ENCODE measurements at places on chromosomes 4 and X.
A peak's percentile ranks its signal among the peaks of the same experiment; 100 is the strongest.

DNA sequence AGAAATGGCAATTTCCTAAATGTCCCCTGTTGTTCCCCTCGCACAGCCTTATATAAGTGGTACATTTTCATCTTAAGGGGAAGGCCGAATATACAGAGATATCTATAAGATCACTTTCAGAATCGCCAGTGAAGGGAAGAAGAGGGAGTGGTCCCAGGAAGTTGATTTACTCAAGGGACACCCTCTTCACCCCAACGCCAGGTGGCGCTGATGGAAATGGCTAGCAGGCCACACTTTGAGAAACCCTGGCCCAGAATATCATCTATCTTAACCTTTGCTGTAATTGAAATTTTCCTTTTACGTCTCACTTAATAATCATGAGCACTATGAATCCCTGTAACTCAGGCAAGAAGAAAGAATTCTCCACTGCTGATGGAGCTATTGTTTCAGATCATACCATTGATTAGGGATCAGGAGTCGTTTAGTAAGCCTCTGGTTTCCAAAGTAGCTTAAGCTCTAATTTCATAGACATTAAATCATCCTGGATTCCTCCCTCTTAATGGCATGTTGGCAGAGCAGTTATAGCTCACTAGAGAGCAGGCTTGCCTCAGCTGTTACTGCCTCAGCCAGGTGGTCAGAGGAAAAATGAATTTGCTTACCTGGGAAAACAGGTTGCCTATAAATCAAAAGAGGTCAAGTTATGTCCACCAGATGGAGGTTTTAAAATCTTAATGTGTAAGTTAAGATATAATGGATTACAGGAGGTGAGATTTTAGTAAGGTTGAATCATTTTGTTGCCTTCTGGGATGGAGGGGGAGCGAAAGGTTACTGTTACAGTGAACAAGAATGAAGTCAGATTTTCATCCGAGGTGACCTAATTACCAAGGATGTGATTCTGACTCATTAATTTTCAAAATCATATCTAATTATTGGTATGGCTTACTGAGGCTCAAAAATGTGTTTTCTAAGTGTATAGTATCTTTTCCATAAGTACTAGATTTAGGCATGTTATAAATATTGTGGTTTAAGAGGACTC, 941.2 kb upstream of the TENM3 start:
- peak; percentile 67 for DNase-seq

GRCh38 chr4:19880206-19880605, 371.5 kb upstream of the SLIT2 start:
- DNase-seq = peak; percentile 87

DNA sequence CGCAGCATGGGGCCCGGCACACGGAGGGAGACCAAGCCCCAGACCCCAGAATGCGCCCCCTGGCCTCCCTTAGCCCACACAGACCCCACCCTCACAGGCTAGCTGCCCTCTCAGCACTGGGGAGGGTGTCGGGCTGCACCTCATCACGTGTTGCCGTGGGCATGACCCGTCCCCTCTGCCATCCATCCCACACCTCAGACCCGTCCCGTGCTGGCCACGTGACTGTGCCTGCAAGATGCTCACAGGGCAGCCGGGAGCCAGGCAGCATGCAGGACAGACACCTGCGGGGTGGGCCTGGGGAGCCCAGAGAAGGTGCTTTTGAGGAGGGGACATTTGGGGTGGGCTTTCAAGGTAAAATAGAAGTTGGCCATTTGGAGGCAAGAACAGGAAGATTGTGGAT, 4.8 kb downstream of the MSANTD1 start:
- DNase-seq = no peak

GRCh38 chrX:94401426-94401825, 727.4 kb downstream of the FAM133A start:
- DNase-seq = no peak

- DNase-seq = no peak
Measured at GRCh38 chr4:141416219-141416618, 195.5 kb downstream of the ZNF330 start.

DNA sequence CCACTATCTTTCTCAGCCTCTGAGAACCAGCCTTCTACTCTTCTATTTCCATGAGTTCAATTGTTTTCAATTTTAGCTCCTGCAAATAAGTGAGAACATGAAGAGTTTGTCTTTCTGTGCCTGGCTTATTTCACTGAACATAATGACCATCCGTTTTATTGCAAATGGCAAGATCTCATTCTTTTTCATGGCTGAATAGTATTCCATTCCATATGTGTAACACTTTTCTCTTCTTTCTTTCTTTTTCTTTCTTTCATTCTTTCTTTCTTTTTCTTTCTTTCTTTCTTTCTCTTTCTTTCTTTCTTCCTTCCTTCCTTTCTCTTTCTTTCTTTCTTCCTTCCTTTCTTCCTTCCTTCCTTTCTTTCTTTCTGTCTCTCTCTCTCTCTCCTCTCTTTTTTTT, 228.7 kb downstream of the SHOX start:
- no peak for DNase-seq

DNA sequence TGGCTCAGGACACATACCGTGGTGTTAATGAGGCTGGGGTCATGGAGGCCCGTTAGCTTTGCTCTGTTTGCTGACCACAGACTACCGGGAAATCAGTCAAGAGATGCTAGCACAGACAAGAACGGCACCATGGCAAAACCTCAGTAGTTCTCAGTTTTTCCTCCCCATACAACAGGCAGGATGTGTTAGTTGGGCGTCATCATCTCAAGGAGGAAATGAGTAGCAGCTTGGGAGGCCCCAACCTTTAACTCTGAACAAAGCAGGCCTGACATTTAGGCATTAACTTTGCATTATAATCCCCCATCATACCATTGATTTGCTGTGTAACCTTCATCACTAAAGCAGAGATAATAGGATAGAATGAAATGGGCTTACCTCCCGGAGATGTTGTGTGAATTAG, 714.2 kb downstream of the RPA4 start:
- no peak for DNase-seq

- DNase-seq = no peak
Measured at GRCh38 chrX:87664381-87664780, 146.8 kb downstream of the KLHL4 start.

DNA sequence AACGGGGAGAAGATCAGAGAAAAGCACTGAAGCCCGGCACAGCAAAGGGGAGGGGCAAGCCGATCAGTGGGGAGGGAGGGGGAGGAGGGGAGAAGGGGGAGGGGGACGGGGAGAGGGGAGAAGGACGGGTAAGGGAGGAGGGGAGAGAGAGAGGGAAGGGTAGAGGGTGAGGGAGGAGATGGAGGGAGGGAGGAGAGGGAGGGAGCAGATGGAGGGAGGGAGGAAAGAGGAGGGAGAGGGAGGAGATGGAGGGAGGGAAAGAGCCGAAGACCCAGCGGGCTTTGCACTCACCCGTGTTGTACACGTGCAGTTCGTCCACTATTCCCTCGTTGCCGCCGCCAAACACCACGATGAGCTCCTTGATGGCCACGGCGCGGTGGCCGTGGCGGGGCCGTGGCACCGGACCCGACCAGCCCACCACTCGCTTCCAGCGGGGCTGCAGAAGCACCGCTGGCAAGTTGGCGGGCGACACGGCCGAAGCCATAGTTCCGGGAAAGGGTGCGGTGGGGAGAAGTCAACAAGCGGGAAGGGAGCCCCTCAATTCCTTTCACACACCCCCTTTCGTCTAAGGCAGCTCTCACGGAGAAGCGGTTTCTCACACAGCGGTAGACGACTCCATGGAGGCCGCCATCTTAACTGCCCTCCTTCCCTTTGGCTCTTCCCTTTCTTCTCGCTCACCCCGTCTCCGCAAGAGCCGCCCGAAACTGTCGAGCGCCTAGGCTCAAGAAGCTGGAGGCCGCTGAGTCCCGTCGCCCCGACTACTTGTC, 1.1 kb downstream of the HCFC1 start:
- DNase-seq = peak; percentile 77

DNA sequence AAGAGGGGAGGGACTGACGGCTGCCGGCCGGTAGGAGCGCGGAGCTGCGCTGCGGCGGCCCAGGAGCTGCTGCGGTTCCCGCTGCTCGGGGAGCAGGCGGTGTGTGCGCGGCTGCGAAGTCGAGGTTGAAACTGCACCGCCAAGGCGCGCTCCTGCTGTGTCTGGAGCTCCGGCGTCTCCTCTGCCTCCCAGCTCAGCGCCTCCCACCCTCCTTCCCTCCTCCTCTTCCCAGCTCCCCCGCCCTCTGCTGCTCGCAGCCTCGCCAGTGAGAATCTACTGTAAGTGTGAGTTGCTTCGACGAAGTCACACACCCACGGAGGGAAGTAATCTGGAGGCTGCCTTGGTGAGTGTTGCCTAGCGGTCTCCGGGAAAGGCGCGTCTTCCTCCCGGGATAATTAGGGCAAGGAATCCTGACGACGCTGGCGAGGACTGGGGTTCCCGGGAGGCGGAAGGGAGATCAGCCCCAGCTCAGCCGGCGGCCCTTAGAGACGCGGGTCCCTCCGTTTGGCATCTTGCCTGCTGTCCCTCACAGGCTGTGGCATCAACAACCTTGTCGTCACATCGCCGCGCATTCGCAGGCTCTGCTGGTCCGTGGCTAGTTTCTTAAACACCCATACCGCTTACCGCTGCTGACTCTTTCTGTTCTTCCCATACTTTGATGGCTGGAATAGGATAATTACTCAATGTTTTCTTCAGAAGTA, at the start of gene EPHA5:
EPHA5 (minus strand) TSS at position 159 of the 701 bp plus-strand sequence. CDS start 747 bp downstream, outside the sequence.
- DNase-seq = peak; percentile 95

- no peak for DNase-seq
Measured at GRCh38 chr4:71866212-71866885, 82.5 kb upstream of the GC start.

- no peak for DNase-seq
Measured at GRCh38 chrX:65576160-65576559, 41.6 kb upstream of the LAS1L start.

DNA sequence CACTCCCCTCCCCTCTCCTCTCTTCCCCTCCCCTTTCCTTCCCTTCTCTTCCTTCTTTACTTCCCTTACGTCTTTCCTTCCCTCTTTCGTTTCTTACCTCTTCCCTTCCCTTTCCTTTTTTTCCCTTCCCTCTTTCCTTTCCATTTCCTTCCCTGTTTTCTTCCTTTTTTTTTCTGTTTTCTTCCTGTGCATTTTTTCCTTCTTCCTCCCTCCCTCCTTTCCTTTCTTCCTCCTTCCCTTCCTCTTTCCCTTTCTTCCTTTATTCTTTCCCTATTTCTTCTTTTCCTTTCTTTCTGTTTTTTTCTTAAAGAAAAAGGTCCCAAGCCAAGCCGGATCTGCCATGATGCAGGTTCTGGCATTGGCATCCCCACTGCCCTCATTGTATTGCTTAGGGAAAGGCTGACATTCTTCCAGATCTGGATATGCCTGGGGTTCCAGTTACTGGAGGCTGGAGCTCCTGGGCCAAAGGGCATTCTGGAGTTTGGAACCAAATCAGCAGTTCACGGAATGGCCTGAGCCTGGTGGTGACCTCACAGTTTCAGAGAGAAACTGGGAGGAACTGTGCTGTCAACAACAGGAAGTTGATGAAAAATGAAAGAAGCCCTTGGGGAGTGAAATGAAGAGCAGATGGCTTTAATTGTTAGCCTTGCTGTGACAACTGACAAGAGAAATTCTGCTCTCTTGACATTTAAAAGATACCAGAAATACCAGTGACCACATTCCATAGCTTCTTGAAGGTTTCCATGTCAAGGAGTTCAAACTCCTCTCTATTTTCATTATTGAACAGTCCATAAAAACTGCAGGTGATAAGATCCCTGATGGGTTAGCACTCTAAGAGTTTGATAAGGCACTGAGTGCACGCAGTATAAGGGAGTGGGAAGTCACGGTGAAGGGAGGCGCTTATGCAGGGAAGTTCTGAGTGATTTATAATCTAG, 622.1 kb downstream of the SPRY1 start:
- DNase-seq = peak; percentile 90

DNA sequence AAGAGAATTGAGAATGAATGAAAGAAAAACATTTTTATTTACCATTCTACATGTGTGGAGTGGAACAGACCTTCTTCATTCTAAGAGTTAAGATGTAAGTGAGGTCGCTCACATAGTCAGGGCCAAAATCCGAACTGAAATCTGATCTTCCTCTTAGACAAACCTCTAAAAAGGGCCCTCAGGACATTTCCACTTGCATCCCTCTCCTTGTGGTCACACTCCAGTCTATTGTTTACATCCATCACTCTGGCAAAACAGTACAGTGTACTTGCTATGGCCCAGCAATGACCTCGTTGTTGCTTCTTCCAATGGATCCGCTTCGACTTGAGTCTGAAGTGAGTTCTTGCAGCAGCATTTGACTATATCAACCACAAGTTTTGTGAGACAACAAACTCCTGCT, 54.2 kb downstream of the MOSPD2 start:
- peak; percentile 63 for DNase-seq

- DNase-seq = no peak
Measured at GRCh38 chrX:22467571-22467970, 194.9 kb downstream of the CBLL2 start.

GRCh38 chrX:38500141-38500540, 61.2 kb upstream of the TSPAN7 start:
- DNase-seq = no peak

GRCh38 chrX:2478546-2479419, 22.0 kb downstream of the DHRSX start:
- peak; percentile 35 for DNase-seq

GRCh38 chr4:83631066-83631465, 95.2 kb downstream of the GPAT3 start:
- DNase-seq = no peak

GRCh38 chr4:119299260-119299671, 22.7 kb downstream of the FABP2 start:
- DNase-seq = peak; percentile 56

GRCh38 chr4:177119021-177119471, 190.6 kb upstream of the NEIL3 start:
- DNase-seq = no peak

DNA sequence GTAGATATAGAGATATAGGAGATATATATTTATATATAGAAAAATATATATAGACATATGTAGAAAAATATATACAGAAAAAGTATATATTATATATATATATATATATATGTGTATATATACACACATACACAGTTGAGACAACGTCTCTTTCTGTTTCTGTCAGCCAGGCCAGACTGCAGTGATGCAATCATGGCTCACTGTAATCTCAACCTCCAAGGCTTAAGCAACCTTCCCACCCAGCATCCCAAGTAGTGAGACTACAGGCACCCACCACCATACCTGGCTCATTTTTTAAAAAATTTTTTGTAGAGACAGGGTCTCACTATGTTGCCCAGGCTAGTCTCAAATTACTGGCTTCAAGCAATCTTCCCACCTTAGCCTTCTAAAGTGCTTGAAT, 426.3 kb downstream of the GPM6A start:
- DNase-seq = no peak

- no peak for DNase-seq
Measured at GRCh38 chr4:99763635-99764101, 53.0 kb upstream of the DAPP1 start.

- DNase-seq = peak; percentile 92
Measured at GRCh38 chrX:138756234-138756633, 44.7 kb upstream of the FGF13 start.

GRCh38 chrX:96464880-96465558, 219.6 kb upstream of the DIAPH2 start:
- no peak for DNase-seq

DNA sequence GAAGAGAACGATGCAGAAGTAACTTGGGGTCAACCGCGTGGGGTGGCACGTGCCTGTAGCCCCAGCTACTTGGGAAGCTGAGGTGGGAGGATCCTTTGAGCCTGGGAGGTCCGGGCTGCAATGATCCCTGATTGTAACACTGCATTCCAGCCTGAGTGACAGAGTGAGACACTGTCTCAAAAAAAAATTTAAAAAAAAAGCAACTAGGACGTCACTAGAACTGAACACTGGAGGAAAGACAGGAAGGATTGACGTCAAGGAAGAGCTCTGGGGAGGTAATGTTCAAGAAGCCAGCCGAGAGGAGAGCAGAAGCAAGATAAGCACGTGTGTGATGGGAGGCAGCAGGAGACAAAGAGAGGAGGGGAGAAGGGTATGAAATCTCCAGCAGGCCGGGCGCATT, 28.7 kb downstream of the S100G start:
- no peak for DNase-seq

All from islet precursor cell (in vitro differentiated cells).